ENCODE measurements at places on chromosomes 4 and X.
A peak's percentile ranks its signal among the peaks of the same experiment; 100 is the strongest.

DNA sequence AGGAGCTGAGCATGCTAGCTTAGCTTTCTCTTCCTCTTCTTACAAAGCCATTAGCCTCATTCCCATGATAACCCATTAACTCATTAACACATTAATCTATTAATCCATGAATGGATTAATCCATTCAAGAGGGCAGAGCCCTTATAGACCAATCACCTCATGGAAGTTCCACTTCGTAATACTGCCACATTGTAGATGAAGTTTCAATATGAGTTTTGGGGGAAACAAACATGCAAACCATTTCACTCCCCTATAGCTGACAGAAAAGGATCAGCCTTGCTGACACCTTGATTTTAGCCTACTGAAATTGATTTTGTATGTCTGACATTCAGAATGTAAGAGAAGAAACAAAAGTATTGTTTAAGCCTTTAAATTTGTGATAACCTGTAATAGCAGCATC, 251.8 kb upstream of the GALNTL6 start:
- DNase-seq: no peak

GRCh38 chr4:184961660-184962059, 56.6 kb upstream of the HELT start:
- DNase-seq: no peak

GRCh38 chrX:23118890-23119527, 119.2 kb downstream of the DDX53 start:
- no peak for DNase-seq

DNA sequence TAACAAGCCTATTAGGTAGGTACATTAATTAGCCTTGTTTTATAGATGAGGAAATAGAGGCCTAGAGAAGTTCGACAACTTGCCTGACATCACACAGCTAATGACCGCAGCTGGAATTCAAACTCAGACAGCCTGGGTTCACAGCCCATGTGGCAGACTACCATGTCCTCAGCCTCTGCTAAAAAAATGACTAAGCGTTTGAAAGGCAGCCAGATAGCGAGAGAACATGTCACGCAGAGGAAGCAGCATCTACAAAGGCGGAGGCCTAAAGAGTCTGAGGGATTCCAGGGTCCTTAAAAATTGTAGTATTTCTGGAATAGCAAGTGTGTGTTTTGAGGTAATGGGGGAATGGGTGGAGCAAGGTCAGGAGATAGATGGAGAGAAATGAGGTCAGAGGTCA, 33.2 kb upstream of the BMP15 start:
- DNase-seq: no peak

- DNase-seq: no peak
Measured at GRCh38 chr4:53790286-53790685, 199.0 kb upstream of the LNX1 start.

GRCh38 chr4:88101165-88101564, 57.3 kb downstream of the ABCG2 start:
- DNase-seq: no peak

- DNase-seq: peak; percentile 16
Measured at GRCh38 chrX:17632942-17633341, 104.4 kb upstream of the SCML1 start.

DNA sequence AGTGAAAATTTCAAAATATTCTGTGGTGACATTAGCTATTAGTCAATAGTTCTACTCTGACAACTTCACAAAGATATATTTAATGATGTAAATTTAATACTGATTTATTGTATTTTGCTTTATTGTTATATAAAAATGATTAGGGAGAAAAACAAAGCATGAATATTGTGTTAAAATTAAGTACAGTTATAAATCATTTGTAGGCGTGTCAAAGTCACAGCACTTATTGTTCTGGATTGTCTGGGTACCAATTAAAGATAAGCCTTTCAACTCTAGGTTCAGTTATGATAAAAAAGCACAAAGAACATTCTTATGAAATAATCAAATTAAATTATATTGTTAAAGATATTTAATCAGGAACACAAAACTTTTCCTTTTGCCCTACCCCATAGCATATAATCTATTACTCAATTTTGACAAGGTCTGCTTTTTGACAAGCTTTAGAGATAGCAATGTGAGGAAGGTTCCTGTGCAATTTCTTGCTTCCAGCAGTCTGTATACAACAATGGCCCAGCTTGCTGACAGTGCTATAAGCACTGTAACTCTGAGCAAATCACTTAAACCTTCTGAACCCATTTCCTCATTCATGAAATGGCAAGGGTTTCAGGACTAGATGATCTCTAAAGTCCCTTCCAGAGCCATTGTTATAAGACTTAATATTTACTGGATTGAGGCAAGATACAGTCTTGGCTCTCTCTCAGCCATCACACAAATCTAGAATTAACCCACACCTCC, 910.3 kb upstream of the LCORL start:
- no peak for DNase-seq

DNA sequence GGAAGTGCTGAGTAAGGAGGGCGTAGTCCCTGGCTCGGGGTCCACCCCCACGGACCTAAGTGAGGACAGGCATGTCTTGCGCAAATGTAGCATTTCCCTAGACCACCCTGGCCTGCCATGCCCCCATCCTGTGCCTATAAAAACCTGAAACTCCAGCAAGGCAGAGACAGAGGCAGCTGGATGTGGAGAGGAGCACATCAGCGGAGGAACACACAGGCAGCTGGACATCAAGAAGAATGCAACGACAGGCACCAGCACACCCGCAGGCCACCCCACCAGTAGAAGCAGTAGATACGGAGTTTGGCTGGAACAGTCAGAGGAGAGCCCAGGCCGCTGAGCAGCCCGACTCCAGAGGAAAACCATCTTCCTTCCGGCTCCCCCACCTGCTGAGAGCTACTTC, 345.9 kb downstream of the FSTL5 start:
- no peak for DNase-seq

- DNase-seq: peak; percentile 83
Measured at GRCh38 chr4:108940149-108940548, 177.3 kb upstream of the ETNPPL start.

GRCh38 chr4:100879471-100879870, 361.6 kb upstream of the EMCN start:
- no peak for DNase-seq

DNA sequence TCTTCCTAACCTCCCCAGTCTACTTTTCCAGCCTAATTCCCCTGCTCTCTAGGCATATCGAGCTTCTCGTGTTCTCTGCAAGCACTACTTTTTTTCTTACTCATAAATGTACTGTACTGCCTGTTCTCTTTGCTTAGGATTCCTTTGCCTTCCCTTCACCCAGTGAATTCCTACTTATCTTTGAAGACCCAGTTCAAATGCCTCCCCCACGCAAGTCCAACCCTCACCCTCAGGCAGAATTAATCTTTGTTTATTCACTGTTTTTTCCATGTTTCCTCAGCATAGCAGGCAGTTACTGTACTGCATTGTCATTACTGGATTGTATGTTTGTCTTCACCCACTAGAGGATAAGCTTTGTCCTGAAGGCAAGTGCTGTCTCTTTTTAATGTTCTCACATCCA, 287.7 kb downstream of the BMPR1B start:
- no peak for DNase-seq

- peak; percentile 77 for DNase-seq
Measured at GRCh38 chr4:170339522-170339921, 249.8 kb upstream of the AADAT start.

DNA sequence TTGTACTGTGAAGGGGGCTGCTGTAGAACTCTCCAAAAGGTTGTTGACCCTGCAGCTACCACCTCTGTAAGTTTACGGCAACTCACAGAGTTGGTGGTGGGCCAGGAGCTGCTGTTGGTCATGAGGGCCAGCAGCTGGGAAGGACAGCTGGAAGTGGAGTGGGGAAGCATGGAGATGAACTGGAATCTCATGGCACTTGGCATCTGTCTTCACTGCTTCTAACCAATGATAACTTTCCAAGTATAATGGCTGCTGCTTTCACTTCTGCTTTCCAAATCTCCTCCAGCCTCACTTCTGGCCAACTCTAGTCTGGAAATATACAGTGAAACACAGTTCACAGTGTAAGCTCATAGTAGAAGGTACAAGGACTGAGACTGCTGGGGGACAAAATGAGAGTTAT, 126.5 kb upstream of the INTU start:
- DNase-seq: no peak

- no peak for DNase-seq
Measured at GRCh38 chr4:21845663-21846062, 102.9 kb downstream of the KCNIP4 start.

DNA sequence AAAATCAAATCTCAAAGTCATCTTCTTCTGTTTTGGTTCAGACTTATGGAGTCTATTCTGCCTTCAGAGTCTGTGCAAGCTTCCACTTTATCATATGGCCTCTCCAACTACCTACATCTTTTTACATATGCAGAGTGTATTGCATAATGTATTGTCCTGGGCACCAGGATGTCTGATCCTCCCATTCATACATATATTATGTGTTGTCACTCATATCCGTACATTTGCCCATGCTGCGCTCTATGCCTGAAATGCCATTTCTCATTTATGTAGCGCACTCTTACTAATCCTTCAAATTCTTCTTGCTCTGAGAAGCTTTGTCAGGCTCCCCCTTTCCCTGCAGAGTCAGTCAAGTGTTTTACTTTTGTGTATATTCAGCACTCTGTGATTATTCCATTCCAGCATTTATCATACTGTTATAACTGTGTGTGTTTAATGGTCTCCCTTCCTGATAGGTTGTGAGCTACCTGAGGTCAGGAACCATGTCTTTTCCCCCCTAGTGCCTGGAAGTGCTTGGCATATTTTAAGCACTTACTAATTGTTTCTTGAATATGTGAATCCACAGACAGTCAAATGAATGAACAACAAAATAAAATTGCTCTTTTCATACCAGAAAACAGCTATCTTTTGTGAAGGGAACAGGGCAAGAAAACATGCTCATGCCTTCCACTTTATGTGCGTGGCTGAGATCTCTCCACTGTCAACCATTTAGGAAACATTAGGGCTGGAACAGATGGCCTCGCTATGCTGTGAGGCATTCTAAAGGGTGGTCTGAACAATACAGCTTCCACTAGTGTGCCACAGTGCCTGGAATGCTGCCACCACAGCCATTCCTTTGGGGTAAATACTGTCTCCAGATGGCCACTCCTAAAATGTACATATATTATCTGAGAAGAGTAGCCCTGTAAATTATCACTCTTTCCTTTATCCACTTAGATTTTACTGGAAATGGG, 81.8 kb downstream of the GLUD2 start:
- peak; percentile 42 for DNase-seq

DNA sequence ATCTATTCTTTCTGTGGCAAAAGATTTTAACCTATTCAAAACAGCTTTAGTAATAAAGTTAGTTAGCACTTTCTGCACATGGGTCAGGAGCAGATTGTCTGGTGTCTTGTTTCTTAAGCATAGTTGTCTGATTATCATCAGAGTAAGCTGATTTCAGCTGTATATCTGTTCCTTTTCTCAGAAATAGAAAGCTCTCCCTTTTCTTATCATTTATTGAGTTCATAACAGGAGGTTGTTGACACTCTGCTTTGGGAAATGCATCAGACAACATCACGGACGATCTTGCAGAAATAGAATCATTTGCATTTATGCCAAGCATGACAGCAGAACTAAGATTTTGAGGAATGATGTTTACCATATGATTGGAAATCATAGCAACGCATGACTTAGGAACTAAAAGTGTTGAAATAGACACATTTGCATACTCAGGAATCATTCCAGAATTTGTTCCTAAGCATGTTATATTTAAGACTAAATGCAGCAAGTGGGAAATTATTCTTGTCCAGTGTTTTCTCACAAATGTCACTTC, 66.7 kb downstream of the RBMX2 start:
- no peak for DNase-seq

DNA sequence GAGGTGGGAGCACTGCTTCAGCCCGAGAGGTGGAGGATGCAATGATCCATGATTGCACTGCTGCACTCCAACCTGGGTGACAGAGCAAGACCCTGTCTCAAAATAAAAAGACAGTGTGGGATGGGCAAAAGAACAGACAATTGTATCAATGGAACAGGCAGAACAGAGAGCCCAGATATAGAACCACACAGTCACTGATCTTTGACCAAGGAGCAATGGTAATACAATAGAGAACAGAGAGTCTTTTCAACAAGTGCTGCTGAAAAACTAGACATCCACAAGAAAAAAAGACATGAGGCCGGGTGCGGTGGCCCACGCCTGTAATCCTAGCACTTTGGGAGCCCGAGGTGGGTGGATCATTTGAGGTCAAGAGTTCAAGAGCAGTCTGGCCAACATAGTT, 5.9 kb downstream of the FAM53A start:
- no peak for DNase-seq

GRCh38 chr4:106344647-106344970, 24.0 kb downstream of the GIMD1 start:
- DNase-seq: peak; percentile 20

- DNase-seq: no peak
Measured at GRCh38 chr4:7782783-7783182, 156.9 kb downstream of the AFAP1 start.

- no peak for DNase-seq
Measured at GRCh38 chr4:15077969-15078368, 75.7 kb downstream of the CPEB2 start.

Measured in kidney tubule cell (primary cell).